Umbilical cord (tissue), 2 donors: ENCODE measurements at places on chromosomes 16 and 17. TPM values are rescaled to one million over a fixed set of nuclear protein-coding genes. Genes with fewer than 3 reads are reported as not detected.

The ZG16 gene
- 2.2 TPM for total RNA-seq

The NLK gene
- total RNA-seq = 20.9 TPM

The PPM1E gene
- 1.7 TPM for total RNA-seq

The MYH11 gene
- 1,356 TPM for total RNA-seq

The MT4 gene
- not detected for total RNA-seq

The TBC1D10B gene
- 35.6 TPM for total RNA-seq

The LGALS9 gene
- total RNA-seq = 4.1 TPM

The SCGB1C2 gene
- total RNA-seq = not detected

The OMG gene
- 9.9 TPM for total RNA-seq

The MYH8 gene
- total RNA-seq = not detected

The NPIPA2 gene
- total RNA-seq = 0.96 TPM

The FOXC2 gene
- 1.2 TPM for total RNA-seq

The LHX1 gene
- 2.9 TPM for total RNA-seq

The GTF3C1 gene
- 45.5 TPM for total RNA-seq

The SOX15 gene
- 1.9 TPM for total RNA-seq

The SPAG7 gene
- total RNA-seq = 40.2 TPM

The HOXB3 gene
- 18.3 TPM for total RNA-seq

The NRN1L gene
- total RNA-seq = not detected

The PTGES3L gene
- 10.4 TPM for total RNA-seq

The PROCA1 gene
- 18.1 TPM for total RNA-seq

The EVI2A gene
- 14.0 TPM for total RNA-seq

The ABI3 gene
- total RNA-seq = 4.6 TPM

The DPEP1 gene
- 5.5 TPM for total RNA-seq

The HID1 gene
- total RNA-seq = 8.9 TPM

The FNDC8 gene
- total RNA-seq = not detected

The C1QTNF8 gene
- not detected for total RNA-seq

The NACA2 gene
- total RNA-seq = not detected

The CIBAR2 gene
- not detected for total RNA-seq

The CHD9 gene
- 159 TPM for total RNA-seq

The ASIC2 gene
- 1.4 TPM for total RNA-seq

The ASPHD1 gene
- not detected for total RNA-seq

The KRT27 gene
- not detected for total RNA-seq

The KRT32 gene
- 1.2 TPM for total RNA-seq

The DYNLRB2 gene
- 3.1 TPM for total RNA-seq

The OTOP2 gene
- total RNA-seq = 0.72 TPM

The TTLL6 gene
- not detected for total RNA-seq

The RNF222 gene
- total RNA-seq = not detected
